H1 (cell line): ENCODE measurements at places on chromosomes 7 and 10.
A peak's percentile ranks its signal among the peaks of the same experiment; 100 is the strongest.

- DNase-seq: no peak
Observed at GRCh38 chr10:105010411-105011121, 369.5 kb downstream of the SORCS3 start.

- DNase-seq: no peak
Observed at GRCh38 chr10:131890276-131891195, 10.3 kb upstream of the PPP2R2D start.

DNA sequence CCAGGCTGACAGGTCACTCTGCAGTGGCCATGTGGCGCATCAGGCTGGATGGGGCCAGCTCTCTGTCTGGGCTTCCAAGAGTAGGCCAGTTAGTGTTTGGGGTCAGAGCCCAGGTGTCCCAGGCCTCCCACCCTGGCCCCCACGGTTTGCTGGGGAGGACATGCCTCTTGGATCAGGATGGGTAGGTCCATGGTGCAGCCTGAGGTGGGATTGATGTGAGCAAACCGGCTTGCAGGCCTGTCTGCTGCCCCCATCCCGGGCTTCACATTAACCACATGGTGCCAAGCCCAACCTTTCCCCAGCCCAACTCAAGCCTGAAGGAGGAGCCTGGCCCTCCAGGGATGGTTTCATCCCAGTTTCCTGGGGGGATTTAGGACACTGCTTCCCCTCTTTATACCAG is 39.2 kb downstream of the LDB3 start:
- DNase-seq: no peak

DNA sequence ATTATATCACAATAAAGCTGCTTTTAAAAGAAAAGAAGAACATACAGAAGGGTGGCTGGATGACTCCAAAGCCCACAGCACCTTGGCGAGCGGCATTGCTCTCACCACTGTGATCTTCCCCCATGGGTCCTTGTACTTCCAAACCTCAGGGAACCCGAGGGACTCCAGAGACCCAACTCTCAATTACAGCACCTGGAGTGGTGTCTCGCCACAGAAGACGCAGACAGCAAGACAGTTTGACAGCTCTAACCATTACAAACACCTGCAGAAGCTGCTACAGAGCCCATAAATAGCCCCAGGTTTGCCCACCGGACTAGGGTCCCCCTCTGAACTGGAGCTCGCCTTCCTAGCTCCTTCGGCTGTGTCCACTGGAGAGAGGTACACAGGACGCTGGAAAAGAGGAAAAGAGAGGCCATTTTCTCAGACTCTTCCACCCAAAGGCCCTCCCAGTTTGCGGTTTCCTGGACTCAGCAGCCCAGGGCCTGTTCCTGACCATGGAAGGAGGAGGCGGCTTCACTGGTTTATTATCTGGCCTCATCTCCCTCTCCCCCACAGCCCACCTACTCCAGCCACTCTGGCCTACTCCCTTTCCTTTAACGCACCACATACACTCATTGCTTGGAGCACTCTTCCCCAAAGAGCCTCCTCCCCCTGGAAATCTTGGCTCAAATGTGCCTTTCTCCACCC is 1.9 kb downstream of the PIK3AP1 start:
- no peak for DNase-seq

DNA sequence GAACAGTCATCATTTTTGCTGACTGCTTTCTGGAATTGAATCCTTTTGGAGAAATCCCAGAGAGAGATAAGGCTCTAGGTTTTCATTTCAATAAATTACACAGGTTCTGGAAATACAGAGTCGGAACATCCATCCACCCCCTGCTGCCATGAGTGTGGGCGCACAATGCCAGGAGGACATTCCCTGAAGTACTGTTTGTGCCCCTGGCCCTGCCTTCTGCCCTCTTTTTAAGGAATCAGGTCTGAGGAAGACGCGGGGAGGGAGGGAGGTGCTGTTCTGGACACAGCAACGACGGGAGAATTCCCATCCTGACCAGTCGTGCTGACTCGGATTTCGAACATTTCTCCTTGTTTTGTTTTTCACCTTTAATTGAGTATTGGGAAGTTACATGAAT is 69.0 kb downstream of the SEC61G start:
- DNase-seq: no peak

- DNase-seq: no peak
Observed at GRCh38 chr10:14356921-14357320, 26.2 kb upstream of the FRMD4A start.

DNA sequence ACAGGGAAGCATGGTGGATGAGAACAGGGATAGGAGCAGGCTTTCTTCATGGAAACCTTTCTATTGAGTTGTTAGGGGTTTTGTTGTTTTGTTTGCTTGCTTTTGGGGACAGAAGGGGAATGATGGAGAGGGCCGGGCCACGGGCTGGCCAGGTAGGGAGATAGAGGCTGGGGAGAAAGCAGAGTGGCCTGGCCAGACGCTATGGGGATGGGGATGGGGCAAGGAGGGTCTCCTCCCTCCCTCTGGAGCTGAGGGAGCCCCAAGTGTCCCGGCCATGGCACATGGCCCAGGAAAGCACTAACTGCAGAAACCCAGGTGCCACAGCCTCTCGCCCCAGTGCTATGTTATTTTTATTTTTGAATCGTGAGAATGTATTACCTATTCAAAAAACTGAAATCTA is 10.0 kb downstream of the AOC1 start:
- DNase-seq: no peak

DNA sequence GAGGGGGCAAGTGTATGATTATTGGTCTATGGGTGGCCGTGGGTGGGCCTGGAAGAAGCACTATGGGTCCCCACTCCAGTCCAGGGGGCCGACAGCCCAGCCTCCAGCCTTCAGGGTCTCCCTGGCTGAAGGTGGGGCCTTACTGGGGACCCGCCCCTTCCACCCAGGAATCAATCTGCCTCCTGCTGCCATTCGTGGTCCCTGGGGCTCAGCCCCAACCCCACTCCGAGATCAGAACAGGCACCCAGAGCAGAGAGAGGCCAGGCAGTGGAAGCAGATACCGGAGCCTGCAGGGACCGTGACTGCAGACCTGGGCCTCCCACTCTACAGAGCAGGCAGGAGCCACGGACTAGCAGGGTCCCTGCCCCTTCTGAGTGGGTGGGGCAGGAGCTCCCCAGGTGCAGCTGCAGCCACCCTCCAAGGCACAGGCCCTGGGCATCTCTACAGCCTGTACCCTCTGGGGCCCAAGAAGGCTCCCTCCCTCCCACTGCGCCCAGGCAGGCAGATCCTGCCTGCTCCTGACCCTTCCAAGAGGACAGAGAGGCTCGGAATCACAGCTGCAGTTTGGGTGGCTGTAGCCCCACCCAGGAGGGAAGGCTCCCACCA is 13.6 kb upstream of the FOXL3 start:
- DNase-seq: no peak

GRCh38 chr10:94997741-94998174 is 59.3 kb downstream of the CYP2C9 start:
- peak; percentile 61 for DNase-seq

- peak; percentile 17 for DNase-seq
Observed at GRCh38 chr7:156022483-156023459, 210.5 kb upstream of the SHH start.

- DNase-seq: no peak
Observed at GRCh38 chr10:30431435-30431911, 2.5 kb upstream of the MAP3K8 start.

DNA sequence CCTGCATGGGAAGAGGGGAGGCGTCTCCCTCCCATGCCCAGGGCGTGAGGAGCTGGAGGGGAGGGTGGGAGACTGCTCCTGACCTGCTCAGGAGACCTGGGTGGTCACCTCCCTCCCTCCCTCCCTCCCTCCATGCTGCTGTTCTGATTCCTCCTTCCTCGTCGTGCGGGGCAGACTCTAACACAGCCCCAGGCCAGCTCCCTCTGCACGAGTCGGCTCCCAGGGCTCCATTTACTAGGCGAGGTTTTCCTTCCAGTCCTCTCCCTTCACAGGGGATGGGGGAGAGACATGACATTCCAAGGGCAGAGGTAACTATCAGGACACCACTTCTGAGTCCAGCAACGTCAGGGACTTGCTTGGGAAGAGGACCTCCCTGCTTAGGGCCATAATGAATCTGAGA is 23.6 kb downstream of the VIPR2 start:
- no peak for DNase-seq

- DNase-seq: no peak
Observed at GRCh38 chr10:43176271-43176670, 38.0 kb downstream of the CSGALNACT2 start.

GRCh38 chr7:111815354-111815753 is 253.1 kb upstream of the IMMP2L start:
- DNase-seq: no peak

- no peak for DNase-seq
Observed at GRCh38 chr7:92802406-92802805, 34.0 kb downstream of the CDK6 start.

DNA sequence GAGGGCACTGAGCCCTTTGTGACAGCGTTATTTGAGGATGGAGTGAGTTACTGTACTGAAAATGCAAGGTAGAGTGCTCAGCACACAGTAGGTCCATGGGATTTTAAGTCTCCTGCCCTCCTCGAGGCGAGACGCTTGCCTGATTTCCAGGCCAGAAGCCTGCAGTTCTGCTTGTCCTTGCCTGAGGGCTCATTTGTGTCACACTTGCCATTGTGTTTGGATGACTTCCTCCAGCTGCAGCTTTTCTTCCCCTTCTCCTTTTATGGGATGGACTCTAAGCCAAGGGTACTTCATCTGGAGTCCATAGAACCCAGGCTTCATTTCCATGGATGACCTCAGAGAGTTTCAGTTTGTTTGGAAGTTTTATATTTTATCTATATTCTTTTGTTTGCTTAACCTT is 304.2 kb upstream of the BMPER start:
- no peak for DNase-seq

DNA sequence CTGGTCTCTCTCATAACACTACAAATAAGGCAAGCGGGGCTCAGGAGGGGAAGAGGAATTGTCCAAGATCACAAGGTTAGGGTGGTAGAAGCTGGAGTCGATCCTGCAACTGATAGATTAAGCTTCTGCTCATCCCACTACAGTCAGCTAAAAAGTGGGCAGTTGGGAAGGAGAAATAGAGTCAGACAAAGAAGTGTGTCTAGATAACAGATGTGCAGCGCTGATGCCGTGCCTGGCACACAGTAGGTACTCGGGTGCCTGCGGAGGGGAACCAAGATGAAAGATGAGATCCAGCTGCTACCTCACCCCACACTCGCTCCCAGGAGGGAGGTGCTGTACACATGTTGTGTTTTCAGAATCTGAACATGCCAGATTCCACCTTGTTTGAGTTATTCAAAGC is 48.1 kb upstream of the TECTB start:
- no peak for DNase-seq

DNA sequence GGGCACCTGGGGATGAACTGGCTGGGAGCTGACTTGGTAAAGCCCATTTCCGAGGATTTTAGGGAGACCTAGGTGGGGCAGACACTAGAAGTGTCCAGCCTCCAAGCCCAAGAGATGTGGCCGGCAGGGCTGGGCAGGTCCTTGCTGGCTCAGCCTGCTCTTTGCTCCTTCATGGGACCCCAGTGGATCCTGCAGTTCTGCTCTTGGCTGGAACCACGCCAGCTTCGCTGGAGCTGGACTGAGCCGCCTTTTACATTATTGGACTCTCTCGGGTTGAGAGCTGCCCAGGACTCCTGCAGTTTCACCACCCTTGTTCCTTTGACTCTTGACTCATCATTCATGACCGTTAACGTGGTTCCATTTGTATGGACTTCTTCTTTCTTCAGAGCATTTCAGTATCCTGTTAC is 5.7 kb downstream of the PPIF start:
- no peak for DNase-seq

GRCh38 chr10:89909752-89910151 is 208.4 kb downstream of the KIF20B start:
- DNase-seq: no peak

- DNase-seq: no peak
Observed at GRCh38 chr10:62270020-62270419, 1.4 kb upstream of the RTKN2 start.

GRCh38 chr10:97230146-97230545 is 44.4 kb upstream of the SLIT1 start:
- DNase-seq: no peak

GRCh38 chr7:3825491-3825890 is 524.4 kb downstream of the SDK1 start:
- DNase-seq: no peak

- peak; percentile 52 for DNase-seq
Observed at GRCh38 chr10:122786269-122786668, 59.4 kb downstream of the CUZD1 start.

DNA sequence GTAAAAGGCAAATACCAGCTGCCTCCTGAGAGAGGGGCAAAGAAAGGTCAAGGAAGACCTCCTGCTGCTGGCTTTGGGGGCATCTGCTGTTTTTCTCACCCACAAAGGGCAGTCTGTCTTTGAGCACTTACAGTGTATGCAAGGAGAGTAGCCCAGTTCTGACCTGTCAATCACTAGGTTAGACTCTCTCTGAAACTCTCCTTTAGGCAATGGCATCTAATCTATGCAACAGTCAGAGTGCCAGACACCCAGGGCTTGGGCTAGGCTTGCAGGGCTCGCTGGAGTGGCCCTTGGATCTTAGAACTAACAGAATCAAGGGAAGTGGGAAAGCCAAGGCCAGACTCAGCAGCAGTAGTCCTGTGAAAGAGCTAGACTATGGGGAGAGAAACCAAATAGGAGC is 522.9 kb downstream of the NRG3 start:
- DNase-seq: no peak

- no peak for DNase-seq
Observed at GRCh38 chr10:103044942-103045489, 126.9 kb downstream of the CNNM2 start.

GRCh38 chr10:116163333-116164131 is 109.5 kb downstream of the GFRA1 start:
- no peak for DNase-seq

GRCh38 chr7:10238641-10239040 is 735.0 kb upstream of the PHF14 start:
- no peak for DNase-seq

DNA sequence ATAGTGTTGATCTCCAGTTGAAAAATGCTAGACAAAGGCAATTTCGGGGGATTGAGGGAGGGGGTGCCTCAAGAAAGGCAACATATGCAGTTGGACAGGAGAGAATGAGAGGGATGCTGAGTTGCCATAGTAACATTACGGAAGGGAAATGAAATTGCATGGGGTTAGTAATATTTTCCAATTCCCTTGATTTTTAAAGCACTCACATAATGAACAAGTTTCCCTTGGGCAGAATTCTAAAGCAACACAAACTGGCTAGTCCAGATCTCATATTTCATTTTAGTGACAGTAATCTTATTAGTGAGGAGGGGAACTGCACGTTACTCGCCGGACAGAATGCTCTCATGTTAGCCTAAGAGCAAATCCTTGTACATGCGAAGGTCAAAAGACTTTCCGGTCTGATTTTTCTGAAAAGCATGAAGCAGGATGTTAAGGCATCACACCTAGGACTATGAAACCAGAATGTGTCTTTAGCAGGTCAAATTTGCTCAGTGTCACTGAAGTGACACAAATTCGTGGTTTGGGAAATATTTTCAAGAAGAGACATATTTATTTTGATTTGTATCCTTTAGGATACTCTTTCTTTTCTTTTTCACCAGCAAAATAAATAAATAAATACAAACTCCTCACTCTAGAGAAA is 165.5 kb downstream of the ANK3 start:
- DNase-seq: no peak

GRCh38 chr7:101728128-101728527 is 89.3 kb upstream of the CUX1 start:
- no peak for DNase-seq
